ENCODE measurements at places on chromosomes 1 and 21.

DNA sequence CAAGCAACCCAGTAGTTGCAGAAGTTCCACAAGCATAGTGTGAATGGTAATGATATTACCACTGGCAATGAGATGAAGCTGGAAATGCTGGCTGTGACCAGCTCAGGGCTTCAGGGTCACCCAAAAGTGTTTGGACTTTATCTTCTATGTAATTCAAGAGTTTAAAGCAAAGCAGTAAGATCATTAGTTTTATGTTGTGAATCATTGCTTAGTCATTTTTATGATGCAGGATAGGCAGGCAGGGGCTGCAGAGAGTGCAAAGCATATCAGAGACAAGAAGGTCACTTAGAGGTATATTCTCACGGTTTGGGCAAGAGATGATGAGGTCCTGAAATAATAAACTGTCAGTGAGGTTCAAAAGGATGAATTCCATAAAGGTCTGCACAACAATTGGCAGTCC is 147.4 kb downstream of the OLFM3 start:
- DNase-seq: no peak

GRCh38 chr1:200960236-200960947 is 63.1 kb downstream of the KIF21B start:
- DNase-seq: no peak

DNA sequence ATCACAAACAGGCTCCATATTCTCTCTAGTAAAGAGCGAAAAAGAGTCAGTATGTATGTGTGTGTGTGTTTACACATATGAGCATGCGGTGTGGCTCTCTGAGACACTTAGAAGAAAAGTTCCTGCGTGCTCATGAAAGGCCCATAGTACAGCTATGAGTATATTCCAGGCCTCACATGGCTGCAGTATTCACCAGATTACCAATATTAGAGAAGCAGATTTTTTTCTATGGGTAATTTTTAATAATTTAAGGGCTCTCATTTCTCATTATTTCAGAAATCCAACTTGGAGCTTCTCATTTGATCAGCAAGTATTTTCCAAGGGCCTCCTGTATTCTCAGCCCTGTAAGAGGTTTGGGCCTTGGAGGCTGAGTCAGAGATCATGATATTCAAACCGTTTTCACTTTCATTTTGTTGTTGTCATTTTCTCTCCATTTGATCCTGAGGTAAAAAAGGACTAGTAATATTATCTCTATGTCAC is 232.9 kb upstream of the SGIP1 start:
- DNase-seq: peak; percentile 51

- DNase-seq: peak; percentile 89
Observed at GRCh38 chr1:48878191-48878940, 101.7 kb upstream of the BEND5 start.

DNA sequence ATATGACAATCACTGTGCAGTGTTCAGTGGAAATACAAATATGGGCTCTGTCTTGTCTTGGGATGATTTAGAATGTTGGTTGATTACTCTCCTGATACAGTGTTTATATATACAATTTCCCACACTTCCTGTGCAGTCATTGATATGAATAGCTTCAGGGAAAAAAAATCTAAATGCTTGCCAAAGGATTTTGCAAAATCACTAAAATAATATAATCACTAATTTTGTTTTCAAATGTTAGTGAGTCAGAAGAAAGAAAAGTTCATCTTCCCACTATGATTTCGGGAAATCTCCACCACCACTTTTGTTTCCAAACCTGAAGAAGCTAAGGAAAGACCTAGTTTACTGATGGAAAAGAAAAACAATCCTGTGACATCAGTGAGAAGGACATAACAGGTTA is 32.1 kb upstream of the CHRM3 start:
- peak; percentile 2 for DNase-seq

GRCh38 chr1:27292106-27292505 is 29.9 kb upstream of the TMEM222 start:
- DNase-seq: no peak

- peak; percentile 45 for DNase-seq
Observed at GRCh38 chr1:191671236-191671635, 487.0 kb upstream of the RGS18 start.

DNA sequence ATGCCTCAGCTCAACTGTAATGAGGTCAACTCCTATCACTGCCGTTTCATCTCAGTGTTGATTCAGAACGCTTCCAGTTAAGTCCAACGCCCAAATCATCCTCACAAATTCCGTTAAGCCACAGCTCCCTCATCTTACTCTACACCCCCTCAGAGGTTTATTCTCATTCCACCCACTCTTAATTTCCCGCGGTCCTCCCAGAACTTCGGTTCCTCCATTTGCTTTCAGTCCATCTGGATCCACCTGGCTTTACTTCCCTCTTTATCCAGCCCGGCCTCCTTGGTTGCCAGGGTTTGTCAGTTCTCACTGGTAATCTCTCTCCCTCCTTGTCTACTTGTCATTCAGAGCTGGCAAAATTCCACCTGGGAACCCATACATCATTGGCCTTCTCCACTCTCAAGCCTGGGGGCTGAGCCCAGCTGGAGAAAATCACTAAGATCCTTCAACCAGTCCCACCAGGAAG is 51.3 kb upstream of the RUNX1 start:
- no peak for DNase-seq

DNA sequence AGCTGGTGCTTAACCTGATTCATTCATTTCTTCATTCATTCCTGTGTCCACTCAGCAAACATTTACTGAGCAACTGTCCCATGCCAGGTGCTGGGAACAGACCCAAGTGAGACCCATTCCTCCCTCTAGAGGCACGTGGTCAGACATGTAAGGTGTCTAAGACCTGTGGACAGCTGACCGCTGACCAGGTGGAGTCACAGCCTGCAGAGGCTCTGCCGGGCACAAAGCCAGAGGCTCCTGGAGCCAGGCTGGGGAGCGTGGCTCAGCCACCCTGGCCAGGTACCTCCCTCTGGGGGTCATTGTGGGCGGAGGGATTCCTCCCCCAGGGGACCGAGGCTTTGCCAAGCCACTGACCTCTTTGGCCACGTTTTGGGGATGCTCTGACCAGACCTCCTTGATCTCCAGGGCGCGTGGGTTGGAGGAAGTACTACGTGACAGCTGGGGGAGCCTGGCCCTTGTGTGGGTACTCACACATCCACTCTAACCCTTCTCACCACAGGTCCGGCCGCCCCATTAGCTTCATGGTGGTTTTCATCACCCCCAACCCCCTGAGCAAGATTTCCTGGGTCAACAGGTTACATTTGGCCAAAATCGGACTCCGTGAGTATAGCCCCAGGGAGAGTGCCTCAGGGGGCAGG is 100.3 kb downstream of the ARHGEF10L start:
- DNase-seq: no peak

DNA sequence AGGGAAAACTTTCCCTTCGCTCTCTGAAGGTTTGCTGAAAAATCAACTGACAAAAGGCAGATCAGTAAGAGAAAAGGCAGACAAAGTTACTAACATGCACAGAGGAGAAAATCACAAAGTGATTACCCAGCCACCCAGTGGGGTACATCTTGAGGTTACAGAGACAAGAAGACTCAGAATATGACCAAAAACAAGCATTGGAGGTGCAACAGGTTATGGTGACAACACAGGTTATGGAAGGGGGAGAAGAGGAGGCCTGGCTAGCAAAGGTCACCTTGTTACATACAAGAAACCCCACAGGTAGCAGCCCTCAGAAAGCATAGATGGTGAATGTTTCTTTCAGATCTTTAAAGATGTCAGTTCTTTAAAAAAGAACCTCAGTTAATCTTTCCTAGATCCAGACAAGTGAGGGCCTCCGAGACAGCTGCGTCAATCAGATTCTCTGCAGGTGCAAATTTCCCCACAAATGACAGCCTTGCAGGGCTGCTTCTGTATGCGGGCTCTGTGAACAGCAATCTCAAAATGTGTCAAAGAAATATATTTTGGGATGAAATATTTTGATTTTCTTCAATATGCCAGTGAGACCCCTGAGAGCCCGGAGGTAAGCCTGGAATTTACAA is 207.6 kb upstream of the RAB4A start:
- DNase-seq: no peak

- DNase-seq: no peak
Observed at GRCh38 chr1:63638471-63638870, 45.3 kb downstream of the PGM1 start.

GRCh38 chr21:40635391-40635790 is 211.6 kb downstream of the DSCAM start:
- DNase-seq: no peak

DNA sequence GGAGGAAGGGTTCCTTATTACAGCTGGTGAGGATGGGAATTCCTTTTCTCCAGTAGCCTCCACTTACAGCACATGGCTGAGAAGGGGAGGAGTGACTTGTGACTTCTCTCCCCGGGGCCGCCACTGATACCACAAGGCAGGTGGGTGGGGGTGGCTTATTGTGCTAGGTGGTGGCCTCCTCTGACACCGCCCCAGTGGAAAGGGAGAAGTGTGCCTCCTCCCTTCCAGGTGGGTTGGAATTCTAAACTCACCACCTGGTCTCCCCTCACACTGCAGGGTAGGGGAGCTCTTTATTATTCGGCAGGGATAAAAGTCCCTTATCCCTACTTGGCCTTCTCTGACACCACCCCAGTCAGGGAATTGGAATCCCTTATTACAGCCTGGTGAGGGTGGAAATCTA is 89.5 kb downstream of the CCDC30 start:
- DNase-seq: no peak

GRCh38 chr1:91578320-91579109 is 77.9 kb downstream of the CDC7 start:
- DNase-seq: peak; percentile 37

DNA sequence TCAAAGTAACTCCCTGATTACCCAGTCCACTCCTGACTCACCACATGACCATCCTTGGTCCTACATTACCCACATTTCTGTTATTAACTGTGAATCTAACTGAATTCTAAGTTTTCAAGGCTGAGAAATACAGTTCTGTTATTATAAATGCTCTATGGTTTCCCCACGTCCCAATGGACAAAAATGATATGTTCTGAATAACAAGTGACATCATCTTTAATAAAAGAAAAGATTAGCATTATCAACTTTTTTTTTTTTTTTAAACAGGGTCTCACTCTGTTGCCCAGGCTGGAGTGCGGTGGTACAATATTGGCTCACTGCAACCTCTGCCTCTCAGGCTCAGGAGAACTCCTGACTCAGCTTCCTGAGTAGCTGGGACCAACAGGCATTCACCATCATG is 59.6 kb downstream of the ZSWIM5 start:
- DNase-seq: no peak

GRCh38 chr21:41581592-41582228 is 73.8 kb upstream of the TMPRSS2 start:
- no peak for DNase-seq

- no peak for DNase-seq
Observed at GRCh38 chr1:64228167-64228957, 24.9 kb downstream of the UBE2U start.

GRCh38 chr1:25556791-25557476 is 13.5 kb downstream of the LDLRAP1 start:
- DNase-seq: peak; percentile 67

GRCh38 chr21:45596704-45597318 is 46.7 kb upstream of the PCBP3 start:
- DNase-seq: peak; percentile 13

DNA sequence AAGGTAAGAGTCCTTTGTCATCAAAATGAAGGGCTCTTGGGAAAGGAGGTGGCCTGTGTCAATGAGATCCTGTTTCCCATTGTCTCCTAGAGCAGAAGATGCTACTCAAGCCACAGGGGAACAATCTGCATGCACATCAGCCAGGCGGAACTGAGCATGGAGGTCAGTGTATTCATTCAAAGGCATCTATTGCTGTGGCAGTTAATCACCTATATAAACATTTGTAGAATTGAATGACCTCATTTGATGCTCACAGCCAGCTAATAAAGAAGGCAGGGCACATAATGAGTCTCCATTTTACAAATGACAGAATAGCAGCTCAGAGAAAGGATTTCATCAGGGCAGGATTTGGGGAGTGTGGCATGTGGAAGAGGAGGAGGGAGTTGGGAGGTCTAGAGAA is 5.7 kb upstream of the FYB2 start:
- no peak for DNase-seq

DNA sequence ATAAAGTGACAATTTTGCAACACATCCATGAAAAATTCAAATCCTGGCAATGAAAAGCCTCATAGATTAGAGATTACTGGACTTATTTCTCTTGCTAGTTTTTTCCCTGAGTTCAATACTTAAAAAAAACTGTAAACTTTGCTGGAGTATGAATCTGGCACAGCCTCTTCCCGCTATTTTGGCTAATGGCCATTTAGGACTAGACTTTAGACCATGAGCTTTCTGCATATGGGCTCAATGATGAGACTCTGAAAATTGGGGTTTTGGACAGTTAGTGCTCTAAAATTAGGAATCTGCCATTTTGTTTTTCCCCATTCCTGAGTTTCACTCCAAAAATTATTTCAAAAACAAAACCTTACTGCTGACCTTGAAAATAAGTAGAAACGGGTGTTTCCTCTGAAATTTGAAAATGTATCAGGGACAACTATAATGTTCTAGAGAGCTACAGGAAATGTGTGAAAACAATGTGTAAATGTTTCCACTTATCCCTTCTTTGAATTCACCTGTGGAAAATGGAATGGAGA is 137.5 kb downstream of the HMCN1 start:
- no peak for DNase-seq

DNA sequence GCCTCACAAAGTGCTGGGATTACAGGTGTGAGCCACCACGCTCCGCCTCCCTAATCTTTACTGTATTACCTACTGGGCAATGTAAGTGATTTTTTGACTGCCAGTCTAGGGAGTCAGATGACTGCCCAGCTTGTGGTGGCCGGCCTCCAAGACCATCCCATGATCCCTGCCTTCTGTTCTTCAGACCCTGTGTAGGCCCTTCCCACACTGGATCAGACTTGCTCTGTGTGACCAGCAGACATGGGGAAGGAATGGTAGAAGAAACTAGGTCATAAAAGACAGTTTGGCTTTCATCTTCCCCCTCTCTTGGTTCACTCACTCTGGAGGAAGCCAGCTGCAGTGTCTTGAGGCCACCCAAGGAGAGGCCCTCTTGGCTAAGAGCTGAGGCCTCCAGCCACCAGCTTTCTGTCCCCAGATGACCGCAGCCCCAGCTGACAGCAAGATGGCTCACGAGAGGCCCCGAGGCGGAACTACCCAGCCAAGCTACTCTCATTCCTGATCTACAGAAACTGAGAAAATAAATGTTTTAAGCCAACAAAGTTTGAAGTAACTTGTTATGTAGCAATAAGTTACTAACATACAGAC is 14.5 kb upstream of the CBR3 start:
- no peak for DNase-seq

DNA sequence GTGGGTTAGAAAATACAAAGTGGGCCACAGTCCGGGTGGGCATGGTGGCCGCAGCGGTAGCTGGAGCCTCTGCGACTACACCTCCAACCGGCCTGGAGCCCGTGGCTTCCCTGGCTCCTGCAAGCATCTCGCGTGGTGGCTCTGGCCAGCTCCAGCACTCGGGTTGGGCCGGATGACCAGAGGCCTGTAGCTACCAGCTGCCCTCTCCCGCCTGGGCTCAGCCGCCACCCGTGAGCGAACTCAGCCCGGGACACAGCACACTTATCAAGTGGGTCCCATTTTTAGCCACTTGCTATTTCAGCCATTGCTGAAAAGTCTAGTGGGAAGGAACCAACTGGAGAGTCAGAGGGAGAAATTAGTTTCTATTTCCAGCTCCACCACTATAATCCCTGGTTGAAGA is 107.7 kb upstream of the CACYBP start:
- DNase-seq: no peak

GRCh38 chr1:218369688-218370511 is 24.8 kb downstream of the TGFB2 start:
- peak; percentile 72 for DNase-seq

GRCh38 chr1:223207293-223208066 is 64.4 kb upstream of the TLR5 start:
- peak; percentile 71 for DNase-seq

Measured in renal cortical epithelial cell (primary cell).